ENCODE measurements at places on chromosomes 5 and 9.

- DNase-seq = no peak
These were observed 484.7 kb downstream of the ELAVL2 start for GRCh38 chr9:23341346-23341745.

DNA sequence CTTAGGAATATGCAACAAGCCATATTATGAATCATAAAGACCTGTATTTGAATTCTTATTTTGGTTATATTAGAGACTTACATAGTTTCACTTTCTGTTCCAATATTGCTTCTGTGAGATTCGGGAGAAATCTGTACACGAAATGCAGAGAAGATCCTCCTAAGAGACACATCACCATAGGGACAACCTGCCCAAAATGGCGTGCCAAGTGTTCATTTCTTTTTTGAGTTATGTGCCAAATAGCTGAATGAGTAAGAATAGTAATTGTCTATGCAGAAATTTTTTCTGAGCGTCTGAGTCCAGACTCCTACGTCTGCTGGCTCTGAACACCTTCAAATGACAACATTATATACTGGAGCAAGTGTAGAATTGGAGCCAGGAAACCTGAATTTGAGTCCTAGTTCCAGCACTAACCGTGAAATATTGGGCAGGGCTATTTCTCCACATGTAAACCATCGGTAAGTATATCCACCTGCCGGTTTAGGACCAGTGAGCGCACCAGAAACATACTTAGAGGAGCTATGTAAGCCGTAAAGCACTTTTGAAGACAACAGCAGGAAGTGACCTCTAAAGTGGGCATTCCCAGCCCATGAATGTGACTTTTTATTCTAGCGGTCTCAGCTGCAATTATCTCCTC, 163.9 kb upstream of the DMRT1 start:
- no peak for DNase-seq

GRCh38 chr5:6135977-6136376, 242.4 kb downstream of the MED10 start:
- no peak for DNase-seq

- DNase-seq = no peak
These were observed 2.0 kb upstream of the F2RL2 start for GRCh38 chr5:76625087-76625815.
